ENCODE measurements at places on chromosomes 3 and 15. TPM values are rescaled to one million over a fixed set of nuclear protein-coding genes. Genes with fewer than 3 reads are reported as not detected.

DNA sequence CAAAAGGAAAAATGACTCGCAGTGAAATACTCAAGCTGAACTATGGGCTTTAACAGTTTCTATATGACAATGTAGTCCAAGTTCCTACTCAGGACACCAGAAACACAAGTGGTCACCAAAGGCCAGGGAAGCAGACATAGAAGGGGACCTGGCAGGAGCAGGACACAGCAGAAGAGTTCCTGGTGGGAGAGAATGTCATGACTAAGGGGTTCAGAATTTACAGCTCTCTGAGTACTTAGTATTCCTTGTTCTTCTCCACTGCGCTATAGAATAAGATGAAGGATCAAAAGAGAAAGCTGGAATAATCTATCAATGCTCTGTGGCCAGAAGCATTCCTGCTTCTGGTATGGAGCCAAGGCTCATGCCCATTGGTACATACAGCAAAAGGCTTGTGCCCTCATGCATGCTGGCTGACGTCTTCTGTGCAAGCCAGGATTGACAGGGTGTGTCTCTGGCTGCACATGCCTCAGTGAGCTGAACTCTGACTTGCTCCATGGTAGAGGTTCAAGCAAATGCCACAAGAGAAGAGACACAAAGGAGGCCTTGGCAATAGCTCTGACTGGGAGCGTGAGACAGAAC lies 128.7 kb upstream of the SLC2A2 start:
- H3K27me3 ChIP-seq: no peaks in the 10 kb centered on the region
- no peaks in the 10 kb centered on the region for H3K4me1 ChIP-seq
- H3K4me3 ChIP-seq: no peak overlapping the region
- peaks cover 39% of the 10 kb centered on the region for H3K36me3 ChIP-seq

DNA sequence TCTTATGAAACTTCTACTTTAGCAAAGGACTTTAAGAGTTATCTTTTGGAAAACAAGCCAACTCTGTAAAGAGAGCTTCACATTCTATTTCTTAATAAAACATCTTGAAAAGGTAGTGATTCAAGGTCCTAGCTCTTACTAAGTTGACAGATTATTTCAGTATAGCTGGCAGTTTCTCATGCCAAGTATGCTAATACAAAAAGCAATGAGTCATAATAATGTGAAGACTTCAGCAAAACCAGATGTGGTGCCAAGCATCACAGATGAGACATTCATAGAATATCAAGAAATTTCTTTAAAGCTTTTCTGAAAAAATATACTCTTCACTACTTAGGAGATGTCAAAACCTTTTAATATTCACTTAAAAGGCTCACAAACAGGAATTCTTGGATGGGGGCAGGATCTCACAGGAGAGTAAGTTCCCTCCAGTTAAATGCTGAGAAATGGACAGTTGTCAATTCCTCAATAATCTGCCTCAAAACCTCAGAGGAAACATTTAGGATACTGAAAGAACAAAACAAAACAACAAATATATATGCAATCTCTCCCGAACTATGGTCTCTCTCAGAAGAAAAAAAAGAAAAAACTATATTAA lies 45.6 kb downstream of the DCBLD2 start:
- H3K36me3 ChIP-seq: peaks cover 45% of the 10 kb centered on the region
- H3K4me3 ChIP-seq: no peak overlapping the region
- no peaks in the 10 kb centered on the region for H3K27me3 ChIP-seq
- no peak for DNase-seq

GRCh38 chr15:51202783-51203182 lies 108.1 kb upstream of the TNFAIP8L3 start:
- DNase-seq: no peak
- H3K27me3 ChIP-seq: no peaks in the 10 kb centered on the region
- H3K4me1 ChIP-seq: peaks cover 8% of the 10 kb centered on the region
- no peak overlapping the region for H3K4me3 ChIP-seq
- no peak overlapping the region for H3K27ac ChIP-seq

DNA sequence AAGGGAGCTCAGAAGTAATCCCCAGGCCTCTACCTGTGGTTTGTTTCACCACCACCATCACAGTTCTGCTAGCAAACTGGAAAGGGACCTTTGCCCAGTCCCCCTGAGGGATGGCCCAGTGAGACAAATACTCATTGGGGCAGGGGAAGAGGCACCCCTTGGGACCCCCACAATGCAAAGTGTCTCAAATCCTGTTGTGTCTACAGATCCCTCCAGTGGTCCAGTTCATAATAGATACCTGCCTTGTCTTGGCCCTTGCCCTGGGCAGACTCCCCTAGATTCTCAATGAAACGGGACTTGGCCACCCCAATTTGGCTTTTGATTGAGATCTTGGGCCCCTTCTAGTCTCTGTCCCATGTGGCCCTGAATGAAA lies 43.8 kb upstream of the RAB6B start:
- no peaks in the 10 kb centered on the region for H3K36me3 ChIP-seq
- no peak overlapping the region for H3K27ac ChIP-seq
- no peaks in the 10 kb centered on the region for H3K27me3 ChIP-seq
- H3K4me3 ChIP-seq: no peak overlapping the region

DNA sequence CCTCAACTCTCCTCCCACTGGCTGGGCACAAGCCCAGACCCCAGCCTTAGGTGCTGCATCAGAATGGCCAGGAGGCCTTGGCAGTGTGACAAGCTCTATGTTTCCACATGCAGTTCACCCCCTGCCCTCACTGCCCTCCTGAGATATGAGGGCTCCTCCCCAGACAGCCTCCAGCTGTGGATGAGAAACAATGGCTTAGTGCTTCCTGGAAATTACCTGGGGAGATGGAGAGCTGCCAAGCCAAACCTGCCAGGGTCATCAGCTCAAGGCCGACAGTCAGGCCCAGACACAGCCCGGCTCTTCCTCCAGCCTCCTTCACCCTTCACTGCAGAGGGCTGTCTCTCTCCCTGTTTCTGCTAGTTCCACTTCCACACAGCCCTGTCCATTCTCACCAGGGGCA lies 76.3 kb downstream of the MYLK start:
- H3K36me3 ChIP-seq: no peaks in the 10 kb centered on the region
- H3K4me3 ChIP-seq: no peak overlapping the region
- no peak for DNase-seq
- H3K27me3 ChIP-seq: no peaks in the 10 kb centered on the region
- no peak overlapping the region for H3K27ac ChIP-seq
- no peaks in the 10 kb centered on the region for H3K4me1 ChIP-seq

GRCh38 chr3:170267793-170268192 lies 45.6 kb downstream of the PRKCI start:
- no peak for DNase-seq
- no peaks in the 10 kb centered on the region for H3K27me3 ChIP-seq
- H3K27ac ChIP-seq: no peak overlapping the region
- no peaks in the 10 kb centered on the region for H3K4me1 ChIP-seq

DNA sequence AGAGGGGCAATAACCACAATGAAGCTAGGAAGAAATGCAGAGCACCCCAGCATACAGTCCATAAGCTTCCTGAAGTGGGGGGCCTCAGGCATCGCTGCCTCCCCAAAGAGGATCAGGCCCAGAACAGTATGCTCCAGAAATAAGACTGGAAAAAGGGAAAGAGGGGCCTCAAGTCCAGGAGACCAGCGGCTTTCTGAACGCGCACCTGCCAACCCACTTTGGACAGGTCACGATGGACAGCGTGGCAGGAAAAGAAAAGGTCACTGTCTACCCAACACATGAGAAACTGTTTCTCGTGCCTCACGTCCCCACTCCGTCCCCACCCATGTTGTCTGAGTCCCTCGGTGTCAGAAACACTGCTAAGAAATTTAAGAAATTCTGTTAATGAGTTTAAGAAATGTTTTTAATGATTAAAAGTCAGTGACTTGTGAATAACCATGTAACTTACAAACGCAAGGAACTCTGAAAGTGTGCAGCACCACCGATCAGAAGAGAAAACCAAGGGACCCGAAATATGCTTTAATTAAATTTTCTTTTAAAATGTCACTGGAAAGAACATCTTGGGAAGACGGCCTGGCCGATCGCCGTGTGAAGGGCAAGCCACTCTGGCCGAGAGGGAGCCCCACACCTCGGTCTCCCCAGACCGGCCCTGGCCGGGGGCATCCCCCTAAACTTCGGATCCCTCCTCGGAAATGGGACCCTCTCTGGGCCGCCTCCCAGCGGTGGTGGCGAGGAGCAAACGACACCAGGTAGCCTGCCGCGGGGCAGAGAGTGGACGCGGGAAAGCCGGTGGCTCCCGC lies 1.7 kb upstream of the PPARG start:
- H3K27me3 ChIP-seq: peaks cover 67% of the 10 kb centered on the region
- peak; percentile 53 for DNase-seq
- H3K4me3 ChIP-seq: peak overlapping the region; percentile 65
- H3K4me1 ChIP-seq: no peaks in the 10 kb centered on the region
- no peaks in the 10 kb centered on the region for H3K36me3 ChIP-seq

DNA sequence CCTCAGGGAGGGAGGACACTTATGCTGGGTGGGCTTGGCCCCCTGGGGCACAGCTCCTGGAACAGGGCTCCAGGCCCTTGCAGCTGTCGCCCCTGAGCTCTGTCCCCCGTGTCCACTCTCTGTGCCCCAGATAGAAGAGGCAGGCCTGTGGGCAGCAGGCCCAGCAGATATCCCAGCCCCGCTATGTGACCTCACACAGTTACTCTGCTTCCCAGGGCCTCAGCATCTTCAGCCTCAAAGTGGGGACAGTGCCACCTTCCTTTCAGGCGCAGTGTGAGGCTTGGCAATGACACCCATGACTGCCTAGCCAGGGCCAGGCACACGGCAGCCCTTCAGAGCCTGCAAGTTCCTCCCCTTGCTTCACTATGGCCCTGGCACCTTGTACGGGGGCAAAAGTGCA lies 98.4 kb downstream of the IQSEC1 start:
- no peak overlapping the region for H3K27ac ChIP-seq
- DNase-seq: no peak
- H3K27me3 ChIP-seq: peaks cover 5% of the 10 kb centered on the region
- peaks cover 25% of the 10 kb centered on the region for H3K4me1 ChIP-seq

GRCh38 chr15:33449810-33450209 lies 139.0 kb downstream of the RYR3 start:
- H3K27me3 ChIP-seq: no peaks in the 10 kb centered on the region
- no peak overlapping the region for H3K4me3 ChIP-seq
- H3K4me1 ChIP-seq: peaks cover 13% of the 10 kb centered on the region
- no peak overlapping the region for H3K27ac ChIP-seq
- no peak for DNase-seq
- H3K36me3 ChIP-seq: no peaks in the 10 kb centered on the region

DNA sequence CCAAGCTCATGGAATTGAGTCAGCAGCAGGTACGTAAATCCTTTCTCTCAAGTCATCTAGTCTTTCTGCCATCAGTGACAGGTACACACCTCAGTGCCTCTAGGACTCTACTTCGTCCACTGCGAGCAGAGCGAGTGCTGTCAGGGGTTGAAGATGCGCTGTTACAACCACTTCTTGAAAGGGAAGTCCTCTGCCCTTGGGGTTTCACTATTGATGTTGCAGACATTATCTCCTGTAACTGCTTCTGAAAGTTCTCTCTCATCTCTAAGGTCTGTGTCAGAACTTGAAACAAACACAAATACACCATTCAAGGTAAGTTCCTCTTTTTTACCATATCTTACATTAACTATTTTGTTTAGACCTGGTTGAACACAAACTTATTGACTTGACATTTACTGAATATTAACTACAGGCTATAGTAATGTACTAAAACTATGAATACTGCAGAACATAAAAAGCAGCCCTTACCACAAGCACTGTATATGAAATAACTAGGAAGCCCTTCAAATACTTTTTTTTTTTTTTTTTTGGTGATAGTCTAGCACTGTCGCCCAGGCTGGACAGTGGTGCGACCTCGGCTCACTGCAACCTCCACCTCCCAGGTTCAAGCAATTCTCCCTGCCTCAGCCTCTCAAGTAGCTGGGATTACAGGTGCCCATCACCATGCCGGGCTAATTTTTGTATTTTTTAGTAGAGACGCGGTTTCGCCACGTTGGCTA lies 41.5 kb downstream of the TOPBP1 start:
- DNase-seq: no peak
- no peak overlapping the region for H3K4me3 ChIP-seq
- no peaks in the 10 kb centered on the region for H3K4me1 ChIP-seq
- H3K27ac ChIP-seq: no peak overlapping the region

GRCh38 chr15:68559345-68560310 lies 19.2 kb upstream of the CORO2B start:
- H3K27ac ChIP-seq: peak overlapping the region; percentile 72
- DNase-seq: peak; percentile 89
- H3K4me3 ChIP-seq: peak overlapping the region; percentile 94
- no peaks in the 10 kb centered on the region for H3K36me3 ChIP-seq

GRCh38 chr15:92883163-92883875 lies 16.8 kb upstream of the CHD2 start:
- H3K4me3 ChIP-seq: peak overlapping the region; percentile 94
- DNase-seq: peak; percentile 30
- H3K4me1 ChIP-seq: peaks cover 59% of the 10 kb centered on the region
- peak overlapping the region; percentile 95 for H3K27ac ChIP-seq

- peaks cover 5% of the 10 kb centered on the region for H3K4me1 ChIP-seq
- H3K27me3 ChIP-seq: peaks cover 2% of the 10 kb centered on the region
- no peaks in the 10 kb centered on the region for H3K36me3 ChIP-seq
- H3K4me3 ChIP-seq: no peak overlapping the region
- no peak overlapping the region for H3K27ac ChIP-seq
These were observed 52.0 kb upstream of the RYK start for GRCh38 chr3:134302674-134303073.

DNA sequence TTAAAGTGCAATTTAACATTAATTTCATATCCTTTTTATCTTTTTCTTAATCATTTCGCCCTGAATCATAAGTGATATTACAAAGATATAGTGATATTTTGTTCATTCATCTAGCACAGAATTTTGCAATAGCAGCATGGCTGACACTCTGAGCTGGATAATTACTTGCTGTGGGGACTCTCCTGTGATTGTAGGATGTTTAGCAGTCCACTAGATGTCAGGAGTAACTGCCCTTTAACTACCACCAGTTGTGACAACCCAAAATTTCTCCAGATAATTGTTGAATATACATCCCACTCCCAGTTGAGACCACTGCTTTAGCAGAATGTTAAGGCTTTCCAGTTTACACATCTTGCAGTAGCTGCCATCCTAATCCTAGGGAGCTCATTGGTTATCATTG lies 196.8 kb upstream of the MBNL1 start:
- H3K27ac ChIP-seq: no peak overlapping the region
- no peaks in the 10 kb centered on the region for H3K27me3 ChIP-seq
- H3K4me3 ChIP-seq: no peak overlapping the region

- H3K36me3 ChIP-seq: no peaks in the 10 kb centered on the region
- peaks cover 1% of the 10 kb centered on the region for H3K4me1 ChIP-seq
- no peaks in the 10 kb centered on the region for H3K27me3 ChIP-seq
- DNase-seq: no peak
These were observed 88.6 kb upstream of the GSK3B start for GRCh38 chr3:120182613-120183511.

DNA sequence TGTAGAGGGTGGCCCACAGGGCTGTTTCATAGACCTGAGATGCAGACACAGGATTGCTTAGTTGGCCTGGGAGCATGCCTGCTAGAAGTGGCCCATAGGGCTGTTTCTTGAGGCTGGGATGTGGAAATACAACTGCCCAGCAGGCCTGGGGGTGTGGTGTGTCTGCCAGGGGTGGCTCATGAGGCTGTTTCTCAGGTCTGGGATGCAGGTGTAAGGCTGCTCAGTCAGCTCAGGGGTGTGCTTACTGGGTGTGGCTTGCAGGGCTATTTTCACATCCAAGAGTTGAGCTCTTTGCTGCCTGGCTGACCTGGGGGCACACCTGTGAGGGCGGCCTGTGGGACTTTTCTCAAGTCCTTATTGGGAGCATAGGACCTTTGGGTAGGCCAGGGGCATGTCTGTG lies 131.3 kb downstream of the DOCK3 start:
- H3K4me3 ChIP-seq: no peak overlapping the region
- H3K27me3 ChIP-seq: peaks cover 4% of the 10 kb centered on the region
- H3K4me1 ChIP-seq: peaks cover 15% of the 10 kb centered on the region
- H3K27ac ChIP-seq: peak overlapping the region; percentile 72
- H3K36me3 ChIP-seq: peaks cover 33% of the 10 kb centered on the region
- no peak for DNase-seq

Gene ACKR4
- total RNA-seq: not detected

Gene CHRM5
- not detected for total RNA-seq

Gene IL5RA
- total RNA-seq: not detected

Gene TMEM207
- not detected for total RNA-seq

Gene FBXL2
- 2.9 TPM for total RNA-seq

Gene PLIN1
- 0.70 TPM for total RNA-seq

Gene PRR20G
- total RNA-seq: not detected

Data from WTC11 (cell line).